ENCODE measurements at places on chromosomes 1 and 21.

DNA sequence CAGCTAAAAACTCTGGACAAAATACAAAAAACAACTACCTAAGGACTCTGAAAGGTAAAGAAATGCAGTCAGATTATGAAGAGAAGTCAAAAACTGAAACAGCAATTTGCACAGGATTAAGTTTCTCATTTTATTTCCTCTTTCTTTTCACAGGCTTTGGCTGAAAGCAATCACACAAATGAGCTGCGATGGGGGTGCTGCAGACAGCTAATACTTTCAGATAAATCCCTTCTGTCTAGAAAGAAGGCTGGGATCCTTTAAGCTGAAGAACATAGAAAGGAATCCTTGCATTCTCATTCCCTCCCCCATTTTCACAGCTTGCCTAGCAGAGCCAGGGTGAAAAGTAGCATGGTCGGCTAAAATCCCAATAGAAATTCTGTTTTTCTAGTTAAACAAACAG, 32.0 kb upstream of the PRDX6 start:
- DNase-seq: no peak

GRCh38 chr1:20615946-20616846, 17.1 kb upstream of the PINK1 start:
- no peak for DNase-seq

GRCh38 chr1:112304126-112304525, 91.9 kb upstream of the CTTNBP2NL start:
- no peak for DNase-seq

GRCh38 chr21:39503123-39503762, 51.5 kb downstream of the SH3BGR start:
- no peak for DNase-seq

DNA sequence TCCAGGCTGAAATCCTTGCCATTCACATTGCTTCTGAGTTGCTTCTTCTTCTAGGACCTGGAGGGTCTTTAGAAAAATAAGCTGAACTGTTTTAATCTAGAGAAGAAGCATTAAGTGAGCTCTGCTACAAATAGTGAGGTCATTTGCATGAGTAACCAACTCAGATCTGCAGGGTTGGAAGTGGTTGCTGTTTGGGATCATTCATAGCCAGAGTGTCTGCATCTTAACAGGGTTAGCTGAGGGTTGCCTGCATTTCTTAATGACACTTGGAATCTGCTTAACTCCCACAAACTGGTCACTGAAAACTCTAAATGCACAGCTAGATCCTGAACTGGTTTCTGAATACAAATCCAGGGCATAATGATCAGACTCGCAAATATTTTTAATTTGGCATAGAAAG, 9.9 kb downstream of the CNIH3 start:
- DNase-seq: no peak

DNA sequence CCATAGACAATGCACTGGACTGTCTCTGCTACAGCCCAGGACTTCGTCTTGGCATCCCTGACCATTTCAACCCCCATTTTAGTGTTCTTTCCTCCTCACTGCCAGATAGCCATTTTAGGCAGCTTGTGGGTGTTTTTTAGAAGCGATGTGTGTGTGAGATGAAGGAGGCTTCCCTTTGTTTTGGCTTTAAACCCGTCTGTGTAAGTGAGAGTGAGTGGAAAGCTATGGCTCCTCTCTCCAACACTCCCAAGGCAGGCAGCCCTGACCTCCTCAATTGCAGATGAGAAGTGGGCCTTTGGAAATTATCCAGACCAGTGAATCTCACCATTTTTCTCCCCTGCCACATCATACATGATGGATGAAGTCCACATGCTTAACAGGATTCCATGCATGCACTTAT, 70.3 kb upstream of the PGBD5 start:
- no peak for DNase-seq

- no peak for DNase-seq
Measured at GRCh38 chr1:35808450-35809113, 766 bp downstream of the AGO4 start.

DNA sequence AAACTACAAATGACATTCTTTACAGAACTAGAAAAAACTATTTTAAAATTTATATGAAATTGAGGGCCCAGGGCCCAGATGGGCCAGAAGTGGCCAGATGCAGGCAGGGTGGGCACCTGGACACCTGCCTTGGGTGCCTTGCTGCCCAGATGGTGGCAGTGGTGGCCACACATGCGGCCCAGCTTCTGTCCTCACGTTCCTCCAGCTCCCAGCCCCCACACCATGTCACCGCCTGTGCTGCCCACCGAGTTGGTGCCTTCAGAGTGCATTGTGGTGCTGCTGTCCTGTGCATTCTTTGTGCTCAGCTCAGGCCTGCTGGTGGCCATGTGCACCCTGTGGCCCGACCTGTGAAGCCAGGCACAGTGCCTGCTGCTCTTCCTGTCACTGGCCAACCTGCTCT, 216.8 kb upstream of the CXADR start:
- DNase-seq: no peak

GRCh38 chr1:154983776-154984466, 777 bp downstream of the FLAD1 start:
- no peak for DNase-seq

- no peak for DNase-seq
Measured at GRCh38 chr1:121518726-121519041, 333.9 kb downstream of the SRGAP2C start.

GRCh38 chr1:32025515-32025914, 11.8 kb downstream of the KHDRBS1 start:
- DNase-seq: no peak

DNA sequence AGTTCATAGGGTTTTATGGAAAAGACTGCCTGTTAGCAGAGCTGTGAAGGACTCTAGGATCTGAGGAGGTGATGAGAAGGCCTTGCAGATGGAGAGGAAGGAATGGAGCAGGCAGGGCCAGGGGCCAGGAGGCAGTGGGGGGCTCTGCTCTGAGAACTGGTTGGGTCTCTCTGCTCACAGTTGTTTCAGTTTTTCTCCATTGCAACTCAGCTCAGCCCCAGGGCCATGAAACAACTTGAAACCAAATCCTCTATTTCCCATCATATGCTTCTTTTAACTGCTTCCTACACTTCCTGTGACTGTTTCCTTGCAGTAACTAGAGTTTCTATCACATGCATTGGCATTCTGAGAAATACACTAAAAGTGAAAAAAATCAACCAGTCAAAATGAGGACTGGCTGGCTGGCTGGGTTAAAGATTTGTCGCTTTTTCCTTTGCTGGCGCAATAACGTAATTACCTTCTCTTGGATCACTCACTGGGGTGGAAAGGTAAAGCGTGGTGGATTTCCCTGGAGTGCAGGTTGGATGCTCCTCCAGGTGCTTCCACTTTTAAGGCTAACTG, 172.0 kb downstream of the CDC7 start:
- DNase-seq: no peak

DNA sequence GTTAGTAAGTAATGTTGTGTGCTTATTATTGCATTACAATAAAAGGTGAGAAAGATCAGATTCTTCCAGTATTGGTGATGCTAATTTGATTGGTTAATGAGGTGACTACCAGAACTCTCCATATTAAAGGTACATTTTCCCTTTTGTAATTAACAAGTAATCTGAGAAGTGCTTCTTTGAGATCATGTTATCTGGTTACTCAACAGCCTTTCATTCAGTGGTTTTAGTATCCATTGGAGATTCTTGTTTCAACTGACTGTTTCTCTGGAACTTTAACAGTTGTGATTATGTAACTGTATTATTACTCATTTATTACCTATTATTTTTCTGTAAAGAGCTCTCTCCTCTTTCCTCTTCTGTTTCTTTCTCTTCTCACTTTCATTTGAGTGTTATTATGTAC, 86.7 kb downstream of the PEX14 start:
- DNase-seq: no peak

- DNase-seq: no peak
Measured at GRCh38 chr1:28933277-28933676, 18.9 kb downstream of the EPB41 start.

DNA sequence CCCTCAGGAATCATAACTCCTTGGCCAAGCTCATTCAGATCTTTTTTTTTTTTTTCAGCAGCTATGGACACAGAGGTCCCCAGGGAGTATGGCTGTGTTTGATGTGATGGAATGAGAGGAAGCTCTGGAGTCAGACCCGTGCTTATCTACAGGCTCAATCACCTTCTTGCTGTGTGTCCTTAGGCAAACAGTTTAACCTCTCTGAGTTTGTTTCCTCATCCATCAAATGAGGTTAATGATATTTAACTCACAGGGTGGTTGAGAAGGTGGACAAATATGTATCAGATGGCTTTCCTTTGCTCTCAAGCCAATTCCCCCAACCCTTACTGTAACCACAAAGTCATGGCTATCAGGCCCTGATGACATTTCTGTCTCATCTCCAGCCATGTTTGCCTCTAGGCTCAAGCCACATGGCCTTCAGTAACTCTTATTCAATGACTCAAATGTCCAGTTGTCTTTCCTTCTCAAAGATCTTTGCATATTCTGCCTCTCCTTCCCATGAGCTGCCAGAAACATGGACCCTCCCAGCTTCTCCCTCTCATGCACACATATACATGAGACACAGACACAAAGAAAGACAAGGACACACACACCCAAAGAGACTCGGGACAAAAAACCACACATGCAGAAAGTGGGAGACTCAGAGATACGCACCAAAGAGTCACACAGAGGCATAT, 303.5 kb upstream of the KAZN start:
- DNase-seq: no peak

DNA sequence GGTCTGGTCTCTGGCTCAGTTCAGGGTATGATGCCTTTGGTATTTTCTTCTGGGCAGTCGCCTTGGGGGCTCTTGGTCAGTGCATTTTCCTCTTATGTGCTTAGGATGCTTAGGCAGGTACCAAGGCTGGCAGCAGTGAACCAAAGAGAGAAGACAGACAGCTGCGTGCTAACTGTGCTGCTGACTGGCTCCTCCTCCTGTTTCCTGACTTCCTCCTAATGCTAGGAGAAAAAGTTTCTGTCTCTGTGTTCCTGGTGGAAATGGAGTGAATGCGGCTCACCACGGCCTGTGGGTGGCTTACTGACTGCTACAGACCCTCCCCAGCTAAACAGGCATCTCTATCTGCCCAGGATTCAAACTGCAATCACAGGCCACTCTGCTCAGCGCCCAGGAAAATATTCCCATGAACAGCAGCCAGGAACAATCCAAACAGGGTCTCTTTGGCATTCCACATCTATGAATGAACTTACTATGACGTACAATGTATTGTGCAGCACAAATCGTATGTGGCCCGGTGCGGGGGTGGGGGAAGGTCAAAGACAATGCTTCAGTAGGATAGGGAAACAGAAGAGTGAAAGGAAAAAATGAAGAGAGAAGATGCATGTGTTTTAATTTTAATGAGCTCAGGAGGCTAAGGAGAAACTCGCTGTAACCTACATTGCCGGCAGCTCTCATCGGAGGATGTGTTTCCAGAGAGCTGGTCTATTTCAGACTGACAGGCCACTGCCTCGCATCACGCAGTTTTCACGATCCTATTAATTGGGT, 2.8 kb downstream of the ABCG1 start:
- no peak for DNase-seq
